Stimulated activated CD8-positive, alpha-beta memory T cell treated with anti-CD3 and anti-CD28 coated beads, Interleukin-15, amount 100 ng/mL, for 24 hours (primary cell): ENCODE measurements at places on chromosomes 12 and 14.
A peak's percentile ranks its signal among the peaks of the same experiment; 100 is the strongest.

GRCh38 chr12:110874351-110874750 is 27.6 kb downstream of the CCDC63 start:
- DNase-seq: no peak

DNA sequence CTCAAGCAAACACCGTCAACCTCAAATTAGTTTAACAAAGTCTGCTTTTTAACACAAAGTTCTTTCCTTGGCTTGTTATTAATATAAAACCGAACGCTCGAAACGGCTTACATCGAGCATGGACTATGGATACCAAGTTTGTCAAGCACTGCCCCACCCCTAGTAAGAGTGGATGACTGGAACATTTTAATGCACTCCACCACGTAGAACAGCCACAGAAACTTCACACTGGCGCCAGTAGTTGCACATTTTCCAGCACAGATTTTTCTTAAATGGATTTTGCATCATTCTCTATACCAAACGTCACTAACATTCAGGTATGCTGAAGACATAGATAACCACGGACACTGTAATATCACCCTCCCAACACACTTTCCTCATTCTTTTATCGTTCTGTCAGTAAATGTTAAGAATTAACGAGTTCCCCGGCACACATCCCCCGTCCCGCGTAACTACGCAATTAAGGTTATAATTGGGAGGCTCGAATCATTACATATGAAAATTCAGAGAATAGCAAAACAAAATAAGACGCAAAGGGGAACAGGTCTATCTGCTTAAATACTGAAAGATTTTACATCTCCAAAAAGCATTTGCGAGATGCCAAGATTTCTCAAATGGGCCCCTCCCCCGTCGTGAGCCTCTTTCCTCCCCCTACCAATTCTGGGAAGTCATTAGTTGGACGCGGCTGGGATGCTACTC is 990 bp downstream of the FERMT2 start:
- DNase-seq: no peak

- no peak for DNase-seq
Measured at GRCh38 chr14:66508547-66508845, 549 bp downstream of the GPHN start.

DNA sequence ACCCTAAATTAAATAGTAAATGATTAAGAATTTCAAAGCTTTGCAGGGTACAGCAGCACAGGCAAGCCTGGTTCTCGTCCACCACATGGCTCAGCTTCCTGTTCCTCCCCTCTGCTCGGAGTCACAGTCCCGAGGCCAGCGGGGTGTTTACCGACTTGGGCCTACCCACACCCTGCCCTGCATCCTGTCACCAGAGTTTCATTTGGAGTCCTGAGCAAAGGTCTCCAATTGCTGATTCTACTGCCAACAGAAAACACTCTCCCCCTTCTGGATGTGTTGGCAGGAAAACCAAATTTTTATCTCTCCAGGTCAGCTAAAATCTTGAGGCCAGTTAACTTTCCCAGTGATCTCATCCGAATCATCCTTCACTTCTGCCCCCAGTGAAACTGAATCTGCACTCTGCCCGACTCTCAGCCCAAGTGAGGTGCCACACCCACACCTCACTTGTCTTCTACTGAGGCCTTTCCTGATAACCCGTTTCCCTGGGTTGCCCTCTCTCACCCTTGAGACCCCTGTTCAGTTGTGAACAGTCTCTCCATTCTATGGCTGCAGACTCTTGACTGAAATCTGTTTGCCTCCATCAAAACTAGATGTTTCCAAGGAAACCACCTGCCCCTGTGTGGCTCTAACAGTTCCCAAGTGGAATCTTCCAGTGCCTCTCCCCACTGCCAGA is 71.2 kb downstream of the VCPKMT start:
- DNase-seq: no peak

DNA sequence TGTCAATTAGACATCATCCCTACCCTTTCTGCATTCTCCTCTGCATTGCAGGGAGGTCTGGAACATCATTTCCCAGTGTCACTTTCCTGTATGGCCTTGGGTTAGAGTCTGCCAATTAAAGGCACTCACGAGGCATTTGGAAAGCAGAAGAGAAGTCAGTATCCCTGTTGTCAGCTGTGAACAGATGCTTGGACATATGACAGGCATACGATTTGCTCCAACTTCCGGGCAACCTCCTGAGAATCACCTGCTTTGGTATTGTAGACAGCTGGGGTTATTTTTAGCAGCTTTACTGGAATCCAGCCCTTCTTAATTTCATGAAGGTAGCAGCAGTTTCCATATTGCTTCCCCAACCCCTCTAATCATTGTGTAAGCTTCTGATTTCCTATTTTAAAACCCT is 88.7 kb upstream of the DHRS4 start:
- no peak for DNase-seq

DNA sequence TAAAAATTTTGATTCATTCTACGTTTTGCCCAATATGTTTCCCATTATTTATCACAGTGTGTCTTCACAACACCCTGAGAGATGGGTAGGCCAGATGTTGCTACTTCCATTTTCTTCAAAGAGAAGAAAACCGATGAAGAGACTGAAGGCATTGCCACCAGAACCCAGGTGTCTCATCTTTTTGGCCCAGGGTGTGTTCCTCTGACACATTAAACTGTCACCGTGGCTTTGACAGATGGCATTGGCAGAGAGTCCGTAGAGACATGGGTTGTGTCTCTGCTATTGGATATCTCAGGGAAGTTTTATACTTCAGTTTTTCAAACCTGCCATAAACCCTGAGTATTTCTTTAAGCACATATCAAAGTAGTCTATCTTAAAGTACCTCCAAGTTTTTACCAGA is 11.3 kb upstream of the NUDT4 start:
- no peak for DNase-seq

DNA sequence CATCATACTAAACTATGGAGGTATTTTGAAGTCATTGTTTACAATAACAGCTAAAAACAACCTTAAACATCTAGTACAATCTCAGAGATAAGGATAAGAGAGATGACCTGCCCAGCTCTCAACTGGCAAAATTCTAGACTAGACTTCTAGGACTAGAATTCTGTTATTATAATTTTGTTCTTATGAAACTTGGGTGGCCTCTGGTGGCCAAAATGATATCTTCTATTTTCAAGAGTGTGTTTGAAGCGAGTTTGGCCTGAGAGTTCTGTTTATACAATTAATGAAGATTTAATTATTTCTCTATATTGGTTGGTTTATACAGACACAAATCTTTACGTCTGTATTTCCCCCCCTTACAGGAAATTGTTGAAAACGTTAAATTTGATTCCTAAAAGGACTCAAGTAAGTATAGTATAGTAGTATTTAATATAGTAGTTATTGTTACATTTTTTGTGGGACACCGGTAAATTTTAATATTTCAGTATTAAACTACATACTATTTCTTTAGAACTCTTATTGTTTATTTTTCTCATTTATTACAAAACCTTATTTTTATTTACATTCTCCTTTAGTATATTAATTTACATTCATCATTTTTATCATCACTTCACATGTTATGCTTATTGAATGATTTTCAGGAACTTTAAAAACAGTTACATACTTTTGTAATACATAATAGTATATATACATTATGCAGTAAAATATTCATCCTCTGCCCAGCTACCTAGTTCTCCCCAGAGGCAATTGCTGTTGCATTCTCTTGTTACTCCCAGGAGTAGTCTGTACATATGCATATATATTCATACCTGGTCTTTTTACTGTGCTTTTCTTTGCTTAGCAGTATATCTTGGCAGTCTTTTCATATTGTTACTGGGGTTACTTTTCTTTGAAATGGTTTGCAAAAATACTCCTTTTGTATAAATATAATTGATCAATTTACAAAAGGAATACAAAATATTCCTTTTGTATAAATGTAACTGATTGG is 6.6 kb downstream of the PPHLN1 start:
- DNase-seq: no peak

- no peak for DNase-seq
Measured at GRCh38 chr12:13343375-13343774, 146.8 kb downstream of the EMP1 start.

DNA sequence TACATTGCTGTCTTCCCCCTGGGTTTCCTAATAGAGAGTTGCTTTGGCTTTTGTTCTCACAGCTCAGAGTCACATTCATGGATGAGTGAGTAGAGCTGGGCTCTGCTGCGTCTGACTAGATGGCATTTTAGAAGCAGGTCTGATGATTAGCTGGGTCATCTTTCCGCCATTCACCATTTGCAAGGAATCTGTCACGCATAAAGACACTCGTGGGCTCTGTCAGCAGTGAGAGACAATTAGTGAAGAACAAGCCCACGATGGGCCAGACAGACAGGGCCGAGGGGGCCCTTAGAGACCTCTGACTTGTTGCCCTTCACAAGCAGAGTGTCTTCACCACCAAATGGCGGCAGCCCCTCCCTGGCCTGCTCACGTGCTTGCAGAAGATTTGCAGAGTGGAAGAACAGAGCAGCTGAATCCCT is 175.0 kb downstream of the CRADD start:
- DNase-seq: no peak

- no peak for DNase-seq
Measured at GRCh38 chr12:49367381-49368239, at the start of gene SPATS2. Gene SPATS2 (plus strand): TSS chr12:49367462. CDS start chr12:49461013, 93,551 bp downstream.

DNA sequence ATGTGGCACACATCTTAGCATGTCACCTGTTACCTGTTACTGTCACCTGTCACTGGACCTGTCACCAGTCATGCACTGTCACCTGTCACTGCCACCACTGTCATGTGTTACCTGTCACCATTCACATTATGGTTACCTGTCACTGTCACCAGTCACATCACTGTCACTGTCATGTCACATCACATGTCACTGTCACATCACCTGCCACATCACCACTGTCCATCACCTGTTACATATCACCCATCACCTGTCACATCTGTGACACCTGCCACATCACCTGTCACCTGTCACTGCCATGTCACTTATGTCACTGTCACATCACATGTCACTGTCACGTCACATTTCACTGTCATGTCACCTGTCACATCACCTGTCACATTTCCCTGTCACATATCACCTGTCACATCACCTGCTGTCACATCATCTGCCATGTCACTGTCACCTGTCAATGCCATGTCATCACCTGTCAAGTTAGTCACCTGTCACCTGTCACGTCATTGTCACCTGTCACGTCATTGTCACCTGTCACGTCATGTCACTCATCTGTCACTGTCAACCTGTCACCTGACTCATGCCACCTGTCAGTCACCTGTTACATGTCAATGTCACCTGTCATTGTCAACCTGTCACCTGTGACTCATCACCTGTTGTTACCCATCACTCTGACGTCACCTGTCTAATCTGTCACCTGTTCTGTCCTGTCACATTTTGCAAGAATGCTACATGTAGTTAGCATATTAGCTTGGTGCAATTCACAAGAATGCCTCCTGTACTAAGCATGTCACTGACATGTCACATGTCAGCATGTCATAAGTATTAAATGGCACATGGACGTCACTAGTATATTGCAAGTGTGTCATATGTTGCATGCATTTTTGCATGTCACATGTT is 29.0 kb upstream of the TESC start:
- DNase-seq: no peak

GRCh38 chr14:43795600-43796228 is 711.4 kb downstream of the FSCB start:
- no peak for DNase-seq

- no peak for DNase-seq
Measured at GRCh38 chr12:101891462-101891971, 14.1 kb downstream of the DRAM1 start.

GRCh38 chr12:33265033-33265731 is 174.4 kb downstream of the SYT10 start:
- no peak for DNase-seq

GRCh38 chr14:89957791-89958190 is 2.1 kb downstream of the TDP1 start:
- DNase-seq: no peak

- DNase-seq: no peak
Measured at GRCh38 chr12:131088701-131089530, 135.2 kb downstream of the ADGRD1 start.

- no peak for DNase-seq
Measured at GRCh38 chr14:91919814-91920213, 27.7 kb downstream of the FBLN5 start.

DNA sequence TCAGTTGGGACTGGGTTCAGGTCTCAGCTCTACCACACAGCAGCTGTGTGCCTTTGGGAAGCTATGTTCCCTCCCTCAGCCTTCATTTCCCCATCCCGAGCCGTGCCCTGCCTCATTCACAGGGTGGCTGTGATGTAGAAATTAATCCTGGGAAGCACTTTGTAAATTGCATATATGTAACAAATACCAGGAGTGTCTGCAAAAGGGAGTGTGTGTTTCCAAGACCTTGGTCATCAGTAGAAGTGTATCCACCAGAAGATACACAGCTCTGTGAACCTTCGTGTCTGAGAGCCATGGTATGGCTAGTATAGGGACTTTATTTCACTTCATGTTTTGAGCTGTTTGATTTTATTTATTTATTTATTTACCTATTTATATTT is 26.1 kb downstream of the ALDH2 start:
- no peak for DNase-seq

GRCh38 chr14:103104654-103105452 is 10.3 kb downstream of the EXOC3L4 start:
- DNase-seq: peak; percentile 75

- peak; percentile 61 for DNase-seq
Measured at GRCh38 chr12:6532051-6532926, 2.0 kb upstream of the GAPDH start.

GRCh38 chr12:83092129-83092528 is 405.4 kb downstream of the TMTC2 start:
- no peak for DNase-seq

DNA sequence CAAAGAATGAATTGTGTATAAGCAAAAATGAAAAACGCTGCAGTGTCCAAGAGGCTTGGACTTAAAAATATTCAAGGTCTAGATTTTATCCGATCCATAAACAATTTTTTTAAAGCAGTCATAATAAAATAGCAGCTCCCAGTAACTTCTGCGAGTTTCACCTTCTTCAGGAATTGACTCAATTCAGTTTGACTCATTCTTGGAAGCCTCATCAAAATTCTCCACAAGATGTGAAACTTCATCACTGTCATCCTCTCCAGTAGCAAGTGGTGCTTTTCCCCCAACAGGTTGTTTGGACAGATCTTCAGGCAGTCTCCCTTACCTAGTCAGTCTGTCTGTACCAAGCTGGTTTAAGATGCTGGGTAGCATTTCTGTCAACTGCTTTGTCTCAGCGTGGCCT is 93.5 kb upstream of the FOXG1 start:
- no peak for DNase-seq

- no peak for DNase-seq
Measured at GRCh38 chr14:101471723-101472517, 89.4 kb upstream of the DIO3 start.

DNA sequence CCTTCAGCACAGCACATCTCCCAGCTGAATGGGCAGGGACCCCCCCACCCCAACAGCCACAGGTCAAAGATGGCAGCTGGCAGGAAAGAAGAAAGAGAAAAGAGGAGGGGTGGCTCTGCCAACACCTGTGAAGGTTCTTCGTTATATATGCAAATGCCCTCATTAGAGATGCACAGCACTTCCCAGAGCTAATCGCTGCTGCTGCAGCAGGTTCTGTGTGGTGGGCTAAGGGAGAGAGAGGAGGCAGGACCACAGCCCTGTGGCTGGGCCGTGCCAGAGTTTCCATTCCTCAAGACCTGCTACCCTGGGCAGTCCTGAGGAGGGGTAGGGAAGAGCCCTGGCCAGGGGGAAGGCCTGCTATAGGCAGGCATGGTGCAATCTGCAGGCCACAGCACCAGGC is 28.7 kb downstream of the SMUG1 start:
- DNase-seq: no peak

- no peak for DNase-seq
Measured at GRCh38 chr14:34797747-34798583, 77.2 kb downstream of the BAZ1A start.

GRCh38 chr14:68607081-68607866 is 185.6 kb downstream of the ZFP36L1 start:
- DNase-seq: no peak
